Esophagus mucosa (tissue), 1 donor: ENCODE measurements at places on chromosomes 5 and 9.

- no peak for ATAC-seq
Measured at GRCh38 chr5:118211606-118212005, 776.7 kb downstream of the DTWD2 start.

GRCh38 chr9:118023644-118024043 is 319.4 kb downstream of the TLR4 start:
- ATAC-seq, result no peak

DNA sequence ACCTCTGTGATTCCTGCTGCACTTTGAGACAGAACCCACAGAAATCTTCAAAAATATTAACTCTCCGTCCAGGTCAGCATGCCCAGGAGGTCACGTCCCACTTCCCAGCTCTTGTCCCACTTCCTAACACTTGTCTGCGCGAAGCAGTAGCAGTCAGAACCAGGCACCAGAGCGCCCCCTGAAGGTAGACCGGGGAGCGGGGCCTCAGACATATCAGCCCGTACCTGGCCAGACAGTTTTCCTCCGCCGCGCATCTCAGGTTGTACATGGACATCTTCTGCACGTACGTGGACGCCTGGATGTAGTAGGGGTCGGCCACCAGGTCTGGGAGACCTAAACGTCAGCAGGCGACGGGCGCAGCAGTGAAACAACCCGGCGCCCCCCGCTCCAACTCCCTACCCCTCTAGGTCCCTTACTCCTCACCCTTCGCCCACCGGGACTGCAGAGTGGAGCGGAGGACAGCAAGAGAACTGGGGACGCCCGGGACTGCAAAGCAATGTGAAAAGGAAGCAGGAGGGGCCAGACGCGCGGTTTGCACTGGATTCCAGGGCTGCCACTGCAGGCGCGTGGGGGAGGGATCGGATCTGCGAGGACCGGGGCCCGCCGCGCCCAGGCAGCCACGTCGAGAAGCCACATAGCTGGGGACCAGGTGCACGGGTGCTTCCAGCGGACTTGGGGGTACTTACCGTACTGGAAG is 1.2 kb downstream of the LOX start:
- peak; percentile 85 for ATAC-seq

- ATAC-seq, result no peak
Measured at GRCh38 chr9:114202849-114203248, 47.5 kb downstream of the COL27A1 start.

DNA sequence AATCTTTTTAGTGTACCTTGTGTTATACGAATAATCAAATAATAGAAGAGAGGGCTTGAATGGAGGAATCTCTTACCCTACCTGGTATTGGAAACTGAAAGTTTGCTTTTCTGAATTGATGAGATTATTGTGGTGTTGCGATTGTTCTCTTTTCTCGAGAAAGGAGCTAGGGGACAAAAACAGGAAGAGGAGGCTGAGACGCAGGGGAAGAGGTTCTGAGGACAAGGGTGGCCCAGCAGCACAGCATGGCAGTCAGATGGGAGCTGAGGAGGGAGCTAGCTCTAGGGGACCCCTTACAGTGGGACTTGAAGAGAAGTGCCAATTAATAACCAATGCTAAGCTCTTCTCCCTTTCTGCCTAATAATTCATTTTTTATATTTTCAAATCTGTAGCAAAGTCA is 183.3 kb upstream of the DMAC1 start:
- no peak for ATAC-seq

DNA sequence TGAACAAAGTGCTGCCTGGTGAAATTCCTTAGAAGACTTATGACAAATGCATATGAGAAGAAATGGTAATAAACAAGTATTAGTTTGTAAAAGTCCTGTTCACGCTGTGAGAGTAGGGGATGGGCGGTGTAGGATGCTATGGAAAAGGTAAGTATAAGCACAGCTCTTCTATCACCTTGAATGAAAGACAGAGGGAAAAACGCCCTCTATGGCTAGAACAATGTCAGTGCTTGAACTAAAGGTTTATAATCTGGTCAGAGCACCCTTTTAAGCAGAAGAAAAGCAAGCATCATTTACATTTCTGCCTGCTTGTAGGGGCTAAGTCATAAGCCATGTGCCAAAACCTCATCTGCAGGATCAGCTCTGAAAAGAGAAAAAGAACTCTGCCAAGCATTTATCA is 115.2 kb downstream of the LHFPL2 start:
- no peak for ATAC-seq

GRCh38 chr5:83567741-83568140 is 96.2 kb downstream of the VCAN start:
- no peak for ATAC-seq

DNA sequence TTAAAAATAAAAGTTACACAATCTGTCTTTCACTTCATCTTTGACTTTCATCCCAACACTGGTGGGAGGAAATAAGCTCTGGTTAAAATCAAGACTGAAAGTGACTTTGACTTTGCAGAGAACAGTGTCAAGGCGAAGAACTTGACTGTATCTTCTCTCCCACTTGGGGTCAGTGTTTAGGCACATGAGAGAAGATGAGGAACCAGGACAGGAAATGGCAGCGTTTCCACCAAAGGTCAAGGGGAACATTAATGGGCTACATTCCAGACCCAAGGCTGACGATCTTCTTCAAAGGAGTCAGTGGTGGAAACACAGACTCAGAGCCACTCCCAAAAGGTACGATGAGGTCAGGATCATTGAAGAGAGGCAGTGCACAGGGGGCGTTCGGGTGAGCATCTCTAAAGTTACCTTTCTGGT is 409.5 kb downstream of the ARHGEF28 start:
- ATAC-seq, result peak; percentile 41

DNA sequence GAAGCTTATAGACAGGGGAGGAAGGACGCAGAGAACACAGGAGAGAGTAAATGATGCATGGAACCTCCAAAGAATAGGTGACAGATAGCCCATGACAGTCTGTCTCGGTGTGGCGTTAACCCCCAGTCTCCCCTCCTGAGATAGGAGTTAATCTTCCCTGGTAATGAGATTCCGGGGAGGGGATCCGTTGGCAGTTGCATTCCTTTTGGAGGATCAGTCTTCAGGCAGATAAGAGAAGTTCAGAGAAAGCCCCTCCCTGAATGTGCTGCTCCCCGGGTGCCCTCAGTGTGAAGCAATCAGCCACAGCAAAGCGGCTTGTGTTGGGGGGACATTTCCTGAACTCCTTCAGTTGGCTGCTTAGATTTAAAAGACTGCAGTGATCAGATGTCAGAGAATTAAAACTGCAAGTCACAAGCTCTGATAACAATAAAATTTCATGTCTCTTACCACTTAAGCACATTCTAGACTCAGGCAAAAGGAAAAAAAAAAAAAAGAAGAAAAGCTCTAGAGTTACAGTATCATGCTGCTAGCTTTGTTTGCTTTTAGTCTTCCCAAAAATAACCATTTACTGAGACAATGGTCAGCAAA is 121.1 kb downstream of the EGFLAM start:
- no peak for ATAC-seq

DNA sequence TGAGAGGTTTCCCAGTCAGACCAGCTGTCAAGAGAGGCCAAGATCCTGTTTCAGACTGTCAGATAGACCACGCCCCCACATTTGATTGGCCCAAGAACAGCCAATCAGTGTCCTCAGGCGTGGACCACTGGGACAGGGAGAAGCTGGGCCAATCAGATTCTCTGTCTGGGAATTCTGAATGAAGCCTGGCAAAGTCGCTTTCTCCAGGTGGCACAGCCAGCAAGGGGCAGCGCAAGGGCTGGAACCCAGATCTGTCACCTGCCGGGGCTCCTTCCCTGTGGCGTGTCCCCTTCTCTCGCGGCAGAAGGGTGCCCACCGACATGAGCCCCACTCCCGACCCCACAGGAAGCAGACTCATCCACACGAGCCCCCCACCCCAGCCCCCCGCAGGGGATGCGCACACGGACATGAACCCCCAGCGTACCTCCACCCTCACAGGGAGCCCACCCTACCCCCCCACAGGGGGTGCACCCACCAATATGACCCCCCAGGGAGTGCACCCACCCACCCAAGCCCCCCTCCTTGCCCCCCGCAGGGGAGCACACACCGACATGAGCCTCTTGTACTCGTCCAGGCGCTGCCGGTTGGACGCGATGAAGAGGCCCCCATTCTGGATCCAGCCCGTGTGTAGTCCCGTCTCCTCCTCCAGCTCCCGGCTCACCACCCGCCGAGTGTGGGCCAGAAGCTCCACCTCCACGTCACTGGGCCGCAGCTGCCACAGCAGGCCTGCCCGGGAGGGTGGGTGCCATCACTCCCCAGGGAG is 6.1 kb downstream of the SARDH start:
- no peak for ATAC-seq

DNA sequence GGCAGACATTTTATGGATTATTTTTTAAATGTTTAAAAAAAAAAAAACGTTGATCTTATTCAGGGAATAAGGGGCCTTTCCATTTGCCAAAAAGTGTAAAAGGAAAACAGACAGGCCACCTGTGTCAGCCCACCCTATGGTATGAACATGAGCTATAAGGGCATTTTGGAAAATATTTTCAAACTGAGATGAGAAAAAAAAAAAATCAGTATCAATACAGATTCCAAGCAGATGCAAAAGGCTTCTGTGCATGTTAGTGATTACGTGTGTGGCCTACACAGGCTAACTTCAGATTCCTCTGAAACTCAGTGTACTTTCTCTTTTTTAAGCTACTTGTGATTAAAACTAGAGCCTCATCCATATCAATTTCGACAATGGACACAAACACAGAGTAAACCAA is 189.9 kb downstream of the BNC2 start:
- no peak for ATAC-seq

GRCh38 chr5:134139891-134140469 is 25.5 kb downstream of the TCF7 start:
- ATAC-seq, result no peak

DNA sequence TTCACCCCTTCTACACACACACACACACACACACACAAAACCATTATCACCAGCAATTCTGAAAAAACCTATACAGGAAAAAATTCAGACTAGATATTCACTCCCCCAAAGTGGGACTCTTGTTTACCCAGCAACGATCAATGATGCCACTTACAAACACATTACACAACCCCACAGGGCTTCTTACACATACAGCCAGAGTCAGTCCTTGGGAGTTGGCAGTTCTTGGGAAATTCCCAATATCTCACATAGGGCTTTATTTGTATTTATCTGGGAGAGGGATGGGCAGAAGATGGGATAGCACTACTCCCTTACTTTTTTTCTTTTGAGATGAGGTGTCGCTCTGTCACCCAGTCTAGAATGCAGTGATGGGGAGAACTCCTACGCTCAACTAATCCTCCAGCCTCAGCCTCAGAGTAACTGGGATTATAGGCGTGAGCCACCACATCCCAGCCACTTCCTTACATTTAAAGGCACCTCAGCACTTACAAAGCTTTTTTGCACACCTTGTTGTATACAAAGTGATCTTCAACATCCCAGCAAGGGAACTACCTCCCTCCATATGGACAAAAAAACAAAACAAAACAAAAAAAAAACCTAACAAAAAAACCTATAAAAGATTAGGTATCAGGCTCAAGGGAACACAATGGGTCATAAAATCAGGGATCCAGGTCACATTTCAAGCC is 168.4 kb downstream of the TSSK1B start:
- peak; percentile 58 for ATAC-seq

DNA sequence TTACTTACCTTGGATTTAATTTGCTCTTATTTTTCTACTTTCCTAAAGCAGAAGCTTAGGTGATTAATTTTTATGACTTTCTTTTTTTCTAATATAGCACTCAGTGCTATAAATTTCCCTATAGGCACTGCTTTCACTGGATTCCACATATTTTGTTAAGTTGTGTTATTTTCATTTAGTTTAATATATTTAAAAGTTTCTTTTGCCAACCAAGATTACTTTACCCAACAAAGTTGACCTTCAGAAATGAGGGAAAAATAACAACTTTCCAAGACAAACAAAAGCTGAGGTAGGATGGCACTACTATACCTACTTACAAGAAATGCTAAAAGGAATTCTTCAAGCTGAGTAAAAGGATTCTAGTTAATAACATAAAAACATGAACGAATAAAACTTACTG is 8.8 kb upstream of the IFNB1 start:
- ATAC-seq, result no peak

- ATAC-seq, result peak; percentile 25
Measured at GRCh38 chr9:93028448-93029006, 30.0 kb upstream of the SUSD3 start.

- ATAC-seq, result no peak
Measured at GRCh38 chr5:139744471-139745131, 51.0 kb upstream of the PSD2 start.

DNA sequence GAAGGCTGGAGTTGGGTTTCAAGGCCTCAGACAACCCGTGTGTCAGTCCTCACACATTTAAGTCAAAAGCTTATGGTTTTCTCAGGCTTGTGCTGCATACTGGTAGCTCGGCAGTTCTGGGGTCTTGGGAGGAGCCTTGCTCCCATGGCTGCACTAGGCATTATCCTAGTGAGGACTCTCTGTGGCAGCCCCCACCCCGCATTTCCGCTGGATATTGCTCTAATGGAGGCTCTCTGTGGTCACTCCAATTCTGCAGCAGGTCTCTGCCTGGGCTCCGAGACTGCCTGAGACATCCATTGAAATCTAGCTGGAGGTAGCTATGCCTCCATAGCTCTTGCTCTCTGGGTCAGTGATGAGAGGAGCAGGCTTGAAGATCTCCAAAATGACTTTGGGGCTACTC is 311.5 kb upstream of the PTGER4 start:
- no peak for ATAC-seq

- no peak for ATAC-seq
Measured at GRCh38 chr5:175859916-175860315, 11.5 kb upstream of the CPLX2 start.

- ATAC-seq, result no peak
Measured at GRCh38 chr5:154200221-154200620, 9.7 kb downstream of the GALNT10 start.

DNA sequence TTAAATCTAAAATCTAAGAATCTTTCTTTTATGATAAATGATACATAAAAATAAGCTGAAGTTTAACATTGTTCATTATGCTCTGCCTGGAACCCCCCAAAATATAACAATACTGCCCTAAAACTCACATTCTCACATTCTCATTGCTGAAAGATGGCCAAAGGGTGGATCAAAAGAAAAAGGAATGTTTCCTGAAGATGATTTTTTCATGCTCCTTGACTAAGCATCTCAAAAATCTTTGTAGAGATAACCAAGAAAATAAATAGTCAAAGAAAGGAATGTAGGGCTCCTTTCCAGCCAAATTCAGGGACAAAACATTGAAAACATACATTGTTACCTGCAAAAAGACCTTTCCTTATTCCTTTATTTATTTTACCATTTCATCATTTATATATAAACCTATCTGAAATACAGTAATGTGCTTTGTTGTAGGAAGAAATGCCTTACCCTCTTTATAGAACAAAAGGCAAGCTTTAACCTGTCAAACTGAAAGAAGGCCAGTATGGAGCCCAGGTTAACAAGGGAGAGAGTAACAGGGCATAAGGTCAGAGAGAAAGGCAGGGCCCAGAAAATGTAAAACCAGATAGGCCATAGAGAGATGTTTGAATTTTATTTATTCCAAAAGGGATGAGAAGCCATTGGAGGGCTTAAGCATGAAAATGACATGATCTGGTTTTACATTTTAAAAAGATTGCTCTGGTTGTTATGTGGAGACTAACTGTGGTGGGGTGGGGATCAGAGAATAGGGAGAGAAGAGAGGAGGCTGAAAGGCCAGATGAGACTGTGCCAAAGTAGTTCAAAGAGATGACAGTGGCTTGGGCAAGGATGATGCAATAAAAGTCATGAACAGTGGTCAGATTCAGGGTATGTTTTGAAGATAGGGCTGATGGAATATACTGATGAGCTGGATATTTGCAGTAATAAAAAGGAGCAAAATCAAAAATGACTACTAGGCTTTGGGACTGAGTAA is 37.3 kb upstream of the CDK5RAP2 start:
- ATAC-seq, result no peak
